GDM1 (cell line): ENCODE measurements at places on chromosomes 7 and 10.

GRCh38 chr10:119505131-119505551 is 37.4 kb downstream of the RGS10 start:
- DNase-seq = no peak

GRCh38 chr7:70432567-70433001 is 699.4 kb upstream of the GALNT17 start:
- no peak for DNase-seq

GRCh38 chr7:92368741-92369140 is 78.5 kb upstream of the GATAD1 start:
- DNase-seq = no peak

DNA sequence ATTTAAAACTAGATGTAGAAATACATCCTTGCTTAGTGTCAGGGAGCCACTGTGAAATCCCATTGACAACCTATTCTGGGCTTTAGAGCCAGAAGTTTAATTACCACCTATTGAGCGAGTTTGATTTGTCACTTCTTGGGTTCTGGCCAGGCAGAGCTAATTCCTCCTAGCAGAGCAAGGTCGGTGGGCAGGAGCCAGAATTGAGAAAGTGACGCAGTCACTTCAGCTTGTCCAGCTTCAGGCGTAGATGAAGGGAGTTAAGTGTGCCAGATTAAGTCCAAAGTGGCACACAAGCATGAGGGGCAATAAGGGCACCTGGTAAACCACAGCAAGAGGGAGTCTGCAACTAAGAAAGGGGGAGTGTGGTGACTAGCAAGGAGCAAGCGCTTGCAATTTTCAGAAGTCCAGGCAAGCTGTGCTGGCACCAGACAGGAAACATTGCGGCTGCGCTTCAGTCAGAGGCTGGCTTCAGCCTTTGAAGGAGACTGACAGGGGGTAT is 119.4 kb downstream of the ST7 start:
- DNase-seq = no peak

GRCh38 chr7:158074896-158075632 is 512.6 kb downstream of the PTPRN2 start:
- no peak for DNase-seq

DNA sequence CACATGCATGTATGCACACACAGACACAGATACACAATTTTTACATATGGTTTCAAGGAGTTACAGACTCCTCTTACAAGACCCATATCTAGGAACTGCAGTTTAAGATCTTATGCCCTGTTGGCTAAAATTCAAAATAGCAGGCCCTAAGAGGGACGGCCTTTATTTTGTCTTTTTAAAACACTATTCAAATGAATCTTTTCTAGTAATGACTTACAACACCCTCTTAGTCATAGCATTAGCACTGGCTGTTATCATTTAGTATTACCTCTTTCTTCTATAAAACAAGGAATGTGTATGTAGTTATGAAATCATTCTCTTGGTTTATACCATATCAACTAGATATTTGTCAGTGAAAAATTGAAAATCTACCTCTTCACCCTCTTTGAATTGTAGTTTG is 15.3 kb downstream of the PAPSS2 start:
- DNase-seq = no peak

DNA sequence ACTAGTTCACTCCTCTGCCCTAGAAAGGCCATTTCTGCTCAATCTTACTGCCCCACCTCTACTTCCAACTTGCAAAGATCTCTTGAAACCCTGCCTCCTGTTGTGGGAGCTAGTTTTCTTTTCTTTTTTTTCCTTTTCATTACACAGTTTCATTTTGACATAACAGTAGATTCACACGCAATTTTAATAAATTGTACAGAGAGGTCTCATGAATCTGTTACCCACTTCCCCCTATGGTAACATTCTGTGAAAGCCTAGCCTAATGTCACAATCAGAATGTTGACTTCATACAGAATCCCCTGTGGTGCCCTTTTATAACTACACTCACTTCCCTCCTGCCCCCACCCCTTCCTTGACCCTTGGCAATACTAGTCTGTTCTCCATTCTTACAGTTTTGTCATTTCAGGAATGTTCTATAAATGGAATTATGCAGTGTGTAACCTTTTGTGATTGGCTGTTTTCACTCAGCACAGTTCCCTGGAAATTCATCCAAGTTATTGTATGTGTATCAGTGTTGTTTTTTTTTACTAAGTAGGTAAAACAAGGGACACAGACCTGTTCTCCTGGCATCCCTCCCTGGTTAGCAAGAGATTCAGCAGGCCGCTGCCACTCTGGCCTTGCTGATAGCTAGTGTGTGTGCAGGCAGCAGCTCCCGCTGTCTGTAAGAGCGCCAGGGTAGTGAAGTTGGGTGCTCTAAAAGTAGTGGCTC is 21.5 kb downstream of the CHST3 start:
- no peak for DNase-seq

- DNase-seq = no peak
Measured at GRCh38 chr10:34462056-34462455, 353.0 kb downstream of the PARD3 start.

- no peak for DNase-seq
Measured at GRCh38 chr7:137146552-137147337, 196.8 kb downstream of the PTN start.

DNA sequence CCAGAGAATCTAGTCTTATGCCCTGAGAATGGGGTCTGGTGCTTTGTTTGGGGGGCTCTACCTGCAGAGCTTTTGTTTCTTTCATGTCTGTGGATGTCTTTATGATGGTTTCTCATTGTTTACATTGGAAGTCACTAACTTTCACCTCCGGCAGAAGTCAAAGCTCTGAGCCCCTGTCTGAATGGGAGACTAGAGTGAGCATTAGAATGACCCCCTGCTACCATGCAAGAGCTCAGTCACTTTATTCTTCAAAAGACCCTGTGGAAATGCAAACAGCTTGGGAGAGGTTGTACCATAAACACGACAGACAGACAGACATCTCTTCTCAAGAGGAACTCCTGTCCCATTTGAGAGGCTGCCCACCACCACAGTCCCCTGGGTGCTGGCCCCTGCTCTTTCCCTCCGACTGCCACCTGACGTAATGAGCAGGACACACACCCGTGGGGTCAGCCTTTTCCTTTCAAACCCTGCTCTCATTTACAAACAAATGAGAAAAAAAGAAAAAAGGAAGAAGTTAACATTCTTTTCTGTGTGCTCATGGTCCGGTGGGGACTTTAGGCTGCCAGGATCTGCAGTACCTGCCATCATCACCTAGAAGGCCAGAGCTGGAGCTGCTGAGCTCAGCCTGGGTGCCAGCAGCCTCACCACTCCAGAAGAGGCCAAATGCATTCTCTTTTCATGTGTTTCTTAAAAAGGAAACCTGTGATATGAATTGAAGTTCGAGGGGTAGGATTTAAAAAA is 91.6 kb downstream of the FZD1 start:
- no peak for DNase-seq

DNA sequence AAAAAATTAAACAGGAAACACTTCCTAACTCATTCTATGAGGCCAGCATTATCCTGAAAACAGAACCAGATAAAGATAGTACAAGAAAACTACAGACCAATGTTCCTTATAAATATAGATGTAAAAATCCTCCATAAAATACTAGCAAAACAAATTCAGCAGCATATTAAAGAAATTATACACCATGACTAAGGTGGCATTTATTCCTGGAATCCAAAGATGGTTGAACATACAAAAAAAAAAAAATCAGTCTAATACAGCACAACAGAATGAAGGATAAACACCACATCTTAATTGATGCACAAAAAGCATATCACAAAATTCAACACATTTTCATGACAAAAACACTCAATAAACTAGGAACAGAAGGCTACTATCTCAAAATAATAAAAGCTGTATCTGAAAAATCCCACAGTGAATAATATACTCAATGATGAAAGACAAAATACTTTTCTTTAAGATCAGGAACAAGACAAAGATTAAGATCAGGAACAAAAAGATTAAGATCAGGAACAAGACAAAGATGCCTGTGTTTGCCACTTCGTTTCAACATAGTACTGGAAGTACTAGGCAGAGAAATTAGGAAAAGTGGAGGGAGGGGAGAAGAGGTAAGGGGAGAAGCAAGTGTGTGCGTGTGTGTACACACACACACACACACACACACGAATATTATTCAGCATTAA is 95.6 kb downstream of the SNX13 start:
- DNase-seq = no peak

- DNase-seq = no peak
Measured at GRCh38 chr7:22855049-22855392, 32.4 kb upstream of the TOMM7 start.

DNA sequence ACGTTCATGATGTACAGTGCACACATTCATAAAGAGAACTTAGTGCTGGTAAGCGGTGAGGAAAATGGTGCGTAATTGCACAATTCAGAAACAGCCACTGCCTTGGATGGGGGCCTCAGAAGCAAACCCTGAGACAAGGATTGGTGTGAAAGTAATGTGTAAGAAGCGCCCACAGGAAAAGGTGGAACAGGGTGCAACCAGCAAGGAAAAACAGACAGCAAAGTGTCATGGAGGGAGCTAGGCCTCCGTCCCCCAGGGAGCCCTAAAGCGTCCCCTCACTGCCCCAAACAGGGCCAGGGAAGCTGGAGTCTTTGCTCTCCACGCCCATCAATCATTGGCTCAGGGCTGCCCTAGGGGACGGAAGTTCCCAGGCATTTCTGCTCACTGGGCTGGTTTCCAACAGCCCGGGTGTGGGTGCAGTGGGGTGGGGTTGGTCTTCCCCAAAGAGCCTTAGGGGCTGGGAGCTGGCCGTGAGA is 9.6 kb upstream of the C10orf105 start:
- DNase-seq = no peak

DNA sequence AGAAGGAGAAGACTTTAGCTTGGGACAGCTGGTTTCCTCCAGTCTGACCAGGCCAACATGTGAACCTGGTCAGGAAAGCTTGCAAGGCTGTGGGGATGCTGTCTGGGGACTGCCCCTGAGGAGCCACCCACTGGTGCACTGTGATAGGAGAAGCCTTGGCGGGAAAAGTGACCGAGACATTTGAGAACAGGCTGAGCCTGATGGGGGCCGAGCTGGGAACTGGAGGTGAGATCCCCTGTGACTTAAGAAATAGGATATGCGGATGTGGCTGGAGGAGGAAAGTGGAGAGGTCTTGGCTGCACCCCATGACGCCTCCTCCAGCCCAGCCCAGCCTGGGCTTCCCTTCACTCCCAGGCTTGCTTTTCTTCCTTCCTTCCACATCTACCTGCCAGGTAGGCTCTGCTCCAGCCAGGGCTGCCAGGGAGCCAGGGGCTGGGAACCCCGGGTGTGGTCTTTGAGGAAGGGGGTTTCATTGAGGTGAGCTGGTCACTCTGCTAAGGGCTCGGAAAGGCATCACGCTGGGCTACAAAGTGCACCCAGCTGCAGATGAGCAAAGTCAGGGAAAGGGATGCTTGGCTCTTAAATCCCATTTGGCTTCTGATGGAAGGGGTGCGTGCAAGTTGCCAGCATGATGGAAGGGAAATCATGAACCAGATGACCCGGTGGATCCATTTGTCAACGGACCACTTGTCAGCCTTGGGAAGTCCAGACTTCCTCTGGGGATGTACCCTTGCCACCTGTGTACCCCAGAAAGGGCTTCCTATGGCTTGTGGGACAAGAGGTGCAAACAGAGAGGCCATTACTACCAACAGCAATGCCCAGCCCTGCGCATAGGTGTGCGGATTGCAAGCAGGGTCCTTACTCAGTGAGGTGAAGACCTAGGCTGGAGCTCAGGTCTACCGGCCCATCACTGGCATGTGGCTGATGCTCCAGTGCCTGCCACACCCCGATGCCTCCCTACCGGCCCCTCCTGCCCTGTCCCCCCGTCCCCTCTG is 66.3 kb downstream of the C10orf143 start:
- DNase-seq = no peak

GRCh38 chr7:111510584-111511378 is 51.5 kb downstream of the IMMP2L start:
- DNase-seq = no peak

DNA sequence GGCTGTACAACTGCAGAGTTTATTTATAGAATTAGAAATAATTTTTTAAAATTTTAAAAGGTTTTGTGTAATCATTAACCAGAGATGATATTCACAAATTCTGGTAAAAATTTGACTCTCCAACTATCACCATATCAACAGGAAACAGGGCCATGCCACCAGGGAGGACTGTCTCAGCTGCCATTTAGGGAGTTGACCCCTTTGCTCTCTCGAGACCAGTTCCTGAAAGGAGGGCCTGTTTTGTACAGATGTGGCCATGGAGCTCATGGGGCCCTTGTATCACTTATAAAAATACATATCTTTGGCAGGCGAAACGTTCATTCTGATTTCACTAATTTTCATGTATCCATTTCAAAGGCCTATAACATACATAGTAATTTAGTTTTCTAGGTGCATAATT is 20.3 kb downstream of the H2AZ2 start:
- DNase-seq = no peak

DNA sequence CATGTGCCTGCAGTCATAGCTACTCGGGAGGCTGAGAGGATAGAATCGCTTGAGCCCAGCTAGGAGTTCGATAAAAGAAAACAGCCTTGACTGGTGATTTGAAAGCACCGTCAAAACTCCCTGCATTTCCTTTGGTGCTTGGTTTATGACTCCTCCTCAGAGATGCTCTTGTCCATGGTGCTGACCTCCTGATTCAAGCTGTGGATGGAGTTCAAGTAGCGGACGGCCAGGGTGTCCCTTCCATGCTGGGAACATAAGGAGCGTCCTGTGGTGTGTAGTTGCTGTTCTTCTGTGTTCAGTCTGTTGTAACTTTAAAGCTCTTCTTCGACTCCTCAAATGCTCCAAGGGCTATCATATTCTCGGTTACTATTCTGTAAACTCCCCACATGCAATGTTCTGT is 382.5 kb upstream of the KIAA1217 start:
- DNase-seq = peak; percentile 1

GRCh38 chr10:77592510-77592909 is 45.1 kb downstream of the KCNMA1 start:
- DNase-seq = no peak

DNA sequence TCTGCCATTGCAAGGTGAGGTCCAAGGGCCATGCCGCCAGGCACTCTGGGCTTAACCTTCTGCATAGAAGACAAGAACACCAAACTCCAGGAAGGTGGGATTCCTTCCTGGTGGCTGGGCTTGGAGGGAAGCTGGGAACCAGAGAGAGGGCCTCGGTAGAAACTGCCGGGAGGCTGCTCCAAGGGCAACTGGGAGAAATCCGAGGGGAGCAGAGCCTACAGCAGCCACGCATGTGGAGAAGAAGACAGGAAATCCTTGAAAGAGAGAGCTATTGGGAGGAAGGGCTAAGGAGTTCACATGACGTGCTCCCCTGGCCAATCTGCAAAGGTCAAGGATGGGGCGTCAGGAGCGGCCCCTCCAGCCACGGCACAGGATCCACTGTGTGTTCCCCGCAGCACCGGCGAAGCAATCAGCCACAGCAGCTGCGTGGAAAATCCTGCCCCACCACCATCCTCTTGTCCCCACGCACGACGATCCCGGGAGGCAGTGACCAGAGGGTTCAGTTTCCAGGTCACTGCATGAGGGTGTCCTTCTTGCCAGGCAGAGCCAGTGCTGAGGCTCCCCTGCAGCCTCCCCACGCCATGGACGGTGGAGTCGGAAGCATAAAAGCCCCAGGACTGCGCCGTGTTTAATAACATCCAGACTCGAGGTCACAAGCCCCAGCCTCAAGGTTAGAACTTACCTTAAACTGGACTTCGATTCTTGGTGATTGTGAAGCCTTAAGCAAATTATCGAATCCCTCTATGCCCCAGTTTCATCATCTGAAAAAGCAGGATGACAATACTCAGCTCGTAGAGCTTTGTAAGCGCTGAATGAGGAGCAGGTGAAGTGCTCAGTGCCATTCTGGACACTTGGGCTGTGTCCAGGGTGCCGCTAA is 8.6 kb upstream of the PPP2R2D start:
- DNase-seq = no peak

- DNase-seq = no peak
Measured at GRCh38 chr10:16280595-16280994, 156.2 kb upstream of the PTER start.

GRCh38 chr7:148915211-148915610 is 31.1 kb upstream of the EZH2 start:
- no peak for DNase-seq

GRCh38 chr7:46625032-46625431 is 704.0 kb upstream of the IGFBP3 start:
- no peak for DNase-seq
